Sigmoid colon (tissue), 7 donors: ENCODE measurements at places on chromosomes 7 and 10. TPM values are rescaled to one million over a fixed set of nuclear protein-coding genes. Genes with fewer than 3 reads are reported as not detected.
A peak's percentile ranks its signal among the peaks of the same experiment; 100 is the strongest.

Gene TSPAN12
- 21.0 TPM for total RNA-seq

Gene MMRN2
- 15.0 TPM for total RNA-seq

DNA sequence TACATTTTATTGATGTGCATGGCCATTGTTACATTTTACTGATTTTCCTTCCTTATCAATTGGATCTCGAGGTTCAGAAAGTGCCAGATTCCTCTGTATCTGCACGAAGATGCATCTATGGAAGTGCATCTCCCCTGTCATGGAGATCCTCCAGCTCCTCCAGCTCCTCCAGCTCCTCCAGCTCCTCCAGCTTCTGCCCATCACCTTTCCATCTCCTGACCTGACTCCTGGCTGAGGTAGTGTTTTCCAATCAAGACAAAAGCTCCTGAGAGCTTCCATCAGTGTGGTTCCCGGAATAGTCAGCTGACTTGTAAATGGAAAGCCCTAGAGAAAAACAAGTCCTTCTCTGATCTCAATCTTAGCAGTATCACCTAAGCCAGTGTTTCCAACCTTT, 90.8 kb upstream of the KLF6 start:
- DNase-seq, result no peak

GRCh38 chr10:107790271-107790670, 625.8 kb upstream of the SORCS1 start:
- DNase-seq, result no peak

- DNase-seq, result peak; percentile 42
These were observed 110.0 kb upstream of the SHH start for GRCh38 chr7:155922067-155922816.

GRCh38 chr7:111787741-111788140, 225.4 kb upstream of the IMMP2L start:
- DNase-seq, result no peak

Gene ITPRID1
- not detected for total RNA-seq

Gene TFPI2
- 0.55 TPM for total RNA-seq

DNA sequence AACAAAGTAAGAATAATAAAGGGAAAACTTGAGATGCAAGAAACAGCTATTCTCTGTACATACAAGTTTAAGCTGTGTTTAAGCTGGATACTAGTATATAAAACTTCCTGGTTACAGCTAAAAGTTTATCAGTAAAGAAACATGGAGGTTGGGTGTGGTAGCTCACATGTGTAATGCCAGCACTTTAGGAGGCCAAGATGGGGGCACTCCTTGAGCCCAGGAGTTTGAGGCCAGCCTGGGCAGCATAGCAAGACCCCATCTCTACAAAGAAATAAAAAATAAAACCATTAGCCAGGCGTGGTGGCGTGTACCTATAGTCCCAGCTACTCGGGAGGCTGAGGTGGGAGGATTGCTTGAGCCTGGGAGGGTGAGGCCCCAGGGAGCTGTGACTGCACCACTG, 3.2 kb downstream of the RSU1 start:
- no peak for DNase-seq

- no peak for DNase-seq
These were observed 944.3 kb upstream of the GHITM start for GRCh38 chr10:83195021-83195420.

GRCh38 chr10:34739915-34740314, 75.2 kb downstream of the PARD3 start:
- DNase-seq, result peak; percentile 89
